A172 (cell line): ENCODE measurements at places on chromosomes 4 and X.

DNA sequence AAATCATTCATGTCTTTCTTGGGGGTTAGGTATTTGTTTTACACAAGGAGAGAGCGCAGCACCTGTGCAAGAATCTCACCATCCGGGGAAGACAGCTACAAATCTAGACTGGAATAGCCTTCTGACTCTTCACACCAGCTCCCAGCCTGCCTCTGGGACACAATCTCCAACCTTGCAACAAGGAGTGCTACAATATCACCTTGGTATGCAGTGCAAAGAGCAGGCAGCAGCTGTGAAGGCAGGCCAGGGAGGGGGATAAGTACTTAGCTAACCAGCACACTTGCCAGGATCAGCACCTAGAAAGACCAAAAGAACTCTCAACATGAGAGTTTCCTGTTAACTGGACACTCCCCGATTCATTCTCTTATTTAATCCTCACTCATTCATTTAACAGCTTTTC is 235.3 kb downstream of the AR start:
- DNase-seq, result no peak

GRCh38 chrX:149494844-149495565 is 10.1 kb downstream of the IDS start:
- DNase-seq, result no peak

DNA sequence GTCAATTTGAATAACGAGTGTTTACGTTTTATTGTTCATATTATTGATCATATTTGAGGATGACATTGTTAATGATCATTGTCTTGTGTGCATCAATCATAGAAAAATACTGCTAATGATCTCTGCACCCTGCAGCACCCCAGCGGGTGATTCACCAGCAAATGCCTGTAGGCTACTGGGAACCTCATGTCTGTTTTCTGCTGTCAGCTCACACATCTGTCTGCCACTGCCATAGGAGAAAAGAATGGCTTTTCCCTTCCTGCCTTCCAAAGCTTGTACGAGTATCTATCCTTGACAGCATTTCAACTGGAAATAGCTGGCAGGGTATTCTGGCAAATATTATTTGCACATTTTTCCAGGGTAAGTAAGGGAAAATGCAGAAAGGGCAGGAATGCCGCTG is 272.1 kb upstream of the TRAM1L1 start:
- DNase-seq, result no peak

DNA sequence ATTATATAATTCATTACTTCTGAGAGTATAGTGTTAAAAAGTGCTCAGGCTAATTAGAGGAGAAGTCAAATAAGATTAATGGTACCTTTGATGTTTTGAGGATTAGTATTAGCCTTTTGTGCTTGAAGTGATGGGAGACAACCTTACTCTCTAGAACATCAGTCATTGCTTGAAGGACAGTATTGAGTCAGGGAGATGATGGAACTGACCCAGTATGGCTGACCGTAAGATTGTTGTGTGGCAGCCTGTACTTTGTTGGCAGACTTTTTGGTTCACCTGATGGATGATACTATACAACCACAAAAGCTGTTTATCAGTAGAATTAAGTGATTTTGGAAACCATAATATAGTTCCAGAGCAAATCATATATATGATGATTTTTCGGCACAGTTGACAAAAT is 9.9 kb downstream of the OGT start:
- DNase-seq, result no peak

DNA sequence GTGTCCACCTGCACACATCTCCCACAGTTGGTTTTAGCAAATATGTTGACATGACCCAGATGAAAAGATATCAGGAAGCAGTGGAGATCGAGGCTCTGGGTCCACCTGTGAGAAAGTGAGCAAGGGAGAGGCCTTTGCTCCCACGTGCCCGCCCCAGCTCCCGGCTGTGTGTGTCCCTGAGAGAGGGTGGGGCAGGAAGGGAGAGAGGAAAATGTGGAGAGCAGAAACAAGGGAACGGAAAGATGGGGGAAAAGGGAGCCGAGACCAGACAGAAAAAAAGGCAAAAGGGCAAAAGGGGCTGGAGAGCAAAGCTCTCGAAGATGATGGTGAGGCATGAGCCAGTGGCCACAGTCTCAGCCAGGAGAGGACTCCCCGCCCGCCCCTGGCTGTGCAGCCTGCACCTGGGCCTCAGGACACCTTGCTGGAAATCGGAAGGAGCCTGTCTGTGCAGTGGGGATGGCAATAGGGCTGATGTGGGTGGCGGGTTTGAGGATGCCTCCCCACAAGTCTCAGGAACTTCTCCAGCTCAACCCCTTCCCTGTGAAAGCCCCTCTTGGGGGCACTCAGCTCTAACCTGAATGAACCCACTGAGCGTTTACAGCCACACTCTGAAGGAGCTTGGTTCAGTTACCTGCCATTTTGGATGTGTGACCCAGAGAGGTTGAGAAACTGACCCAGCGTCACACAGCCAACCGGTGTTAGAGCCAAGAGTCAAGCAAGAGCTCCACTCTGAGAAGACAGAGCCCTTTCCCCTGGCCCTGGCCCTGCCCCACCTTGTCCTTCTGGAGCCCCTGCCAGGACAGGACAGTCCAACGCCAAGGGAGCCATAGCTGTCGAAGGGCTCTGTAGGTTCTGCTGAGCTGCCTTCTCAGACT is 20.3 kb upstream of the MSX1 start:
- DNase-seq, result no peak
